ENCODE measurements at places on chromosomes 1 and 21.

DNA sequence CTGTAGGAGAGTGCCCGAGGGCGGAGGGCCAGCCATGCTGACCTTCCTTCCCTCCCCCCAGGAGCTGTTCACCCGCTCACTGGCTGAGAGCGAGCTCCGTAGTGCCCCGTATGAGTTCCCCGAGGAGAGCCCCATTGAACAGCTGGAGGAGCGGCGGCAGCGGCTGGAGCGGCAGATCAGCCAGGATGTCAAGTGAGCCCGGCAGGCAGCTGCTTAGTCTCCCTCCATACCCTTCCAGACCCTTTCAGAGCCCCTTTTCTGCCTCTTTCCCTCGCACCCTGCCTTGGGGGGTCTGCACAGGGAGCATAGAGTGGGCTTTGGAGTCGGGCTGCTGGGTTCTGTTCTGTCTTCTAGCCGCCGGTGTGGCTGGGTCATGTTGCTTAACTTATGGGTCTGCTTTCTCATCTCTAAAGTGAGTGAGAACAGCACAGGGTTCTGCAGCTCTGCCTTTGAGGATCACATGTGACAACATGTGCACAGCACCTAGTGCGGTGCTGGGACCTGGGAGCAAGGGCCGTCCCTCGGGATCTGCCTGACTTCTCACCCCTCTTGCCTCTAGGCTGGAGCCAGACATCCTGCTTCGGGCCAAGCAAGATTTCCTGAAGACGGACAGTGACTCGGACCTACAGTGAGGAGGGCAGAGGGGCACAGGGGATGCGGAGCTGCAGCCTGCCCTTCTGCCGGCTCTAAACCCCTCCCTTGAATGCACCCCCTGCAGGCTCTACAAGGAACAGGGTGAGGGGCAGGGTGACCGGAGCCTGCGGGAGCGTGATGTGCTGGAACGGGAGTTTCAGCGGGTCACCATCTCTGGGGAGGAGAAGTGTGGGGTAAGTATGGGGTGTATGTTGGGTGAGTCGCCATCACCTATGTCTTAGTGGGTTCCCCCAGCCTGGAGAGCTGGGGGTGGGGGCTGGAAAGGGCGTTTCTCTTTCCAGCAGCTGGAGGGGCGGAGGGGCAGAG lies 6.2 kb downstream of the AMPD2 start:
- no peak for DNase-seq

DNA sequence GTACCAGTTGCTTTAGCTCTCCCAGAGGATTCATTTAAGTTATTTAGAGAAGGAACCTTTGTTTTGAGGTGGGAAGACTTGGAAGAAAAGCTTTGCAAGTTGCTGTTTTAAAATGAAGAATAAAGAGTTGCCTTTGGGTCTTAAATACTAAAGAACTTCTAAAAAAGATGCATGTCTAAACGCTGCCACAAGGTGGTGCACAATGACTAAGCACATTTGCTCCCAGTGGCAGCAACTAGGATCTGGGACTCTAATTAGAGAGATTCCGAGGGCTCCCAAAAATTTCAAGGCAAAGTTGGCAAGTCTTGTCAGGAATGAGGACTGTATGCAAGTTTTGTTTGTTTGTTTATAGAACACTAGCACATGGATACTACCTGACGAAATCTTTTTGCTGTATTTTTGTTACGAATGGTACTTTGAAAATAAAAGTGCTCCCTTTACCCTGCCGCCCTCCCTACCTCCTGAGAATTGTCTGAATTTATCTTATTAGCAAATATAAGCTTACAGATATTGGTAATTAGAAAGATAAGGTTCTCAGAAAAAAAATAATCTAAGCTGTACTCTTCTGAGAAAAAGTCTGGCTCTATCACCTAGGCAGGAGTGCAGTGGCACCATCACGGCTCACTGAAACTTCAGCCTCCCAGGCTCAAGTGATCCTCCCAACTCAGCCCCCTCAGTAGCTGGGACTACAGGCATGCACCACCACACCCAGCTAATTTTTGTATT lies 121.8 kb downstream of the HFM1 start:
- peak; percentile 52 for DNase-seq

DNA sequence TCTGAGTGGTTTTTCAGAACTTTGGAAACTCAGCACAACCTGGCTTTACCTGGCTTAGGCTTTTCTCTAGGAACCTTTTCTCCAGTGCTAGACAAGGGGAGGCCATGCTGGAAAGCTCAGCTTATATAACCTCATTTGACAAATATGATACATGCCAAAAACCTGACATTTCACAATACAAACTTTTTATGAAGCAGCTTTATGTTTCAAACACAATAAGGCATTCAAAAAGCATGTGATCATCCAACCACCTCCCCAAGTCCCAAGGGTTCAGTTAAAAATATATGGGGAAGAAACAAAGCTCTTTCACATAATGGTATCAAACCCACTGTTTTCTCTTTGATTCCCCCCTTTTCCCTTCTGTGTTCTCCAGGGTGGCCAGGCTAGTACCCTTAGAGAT lies 63.7 kb downstream of the ZC3H11B start:
- DNase-seq: peak; percentile 85

GRCh38 chr1:74522148-74522547 lies 9.7 kb upstream of the LRRC53 start:
- no peak for DNase-seq

- peak; percentile 28 for DNase-seq
Observed at GRCh38 chr1:210777914-210778313, 356.0 kb downstream of the KCNH1 start.

GRCh38 chr1:200453553-200453905 lies 43.7 kb upstream of the ZNF281 start:
- no peak for DNase-seq

DNA sequence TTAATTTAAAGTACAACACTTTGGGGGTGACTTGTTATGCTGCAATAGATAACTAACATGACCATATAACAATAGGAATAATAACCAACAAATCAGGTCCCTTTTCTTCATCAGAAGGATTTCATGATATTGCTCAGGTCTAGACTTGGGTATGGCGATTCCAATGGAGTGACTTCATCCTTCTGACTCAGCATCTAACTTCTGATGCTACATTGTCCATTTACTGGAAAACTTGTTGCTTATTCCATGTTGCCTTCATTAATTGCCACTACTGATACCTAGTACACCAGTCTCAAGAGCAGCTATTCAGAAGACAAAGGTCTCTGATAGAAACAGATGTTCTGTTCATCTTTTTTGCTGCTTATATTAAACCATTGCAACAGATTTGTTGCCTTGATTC lies 324.3 kb downstream of the TGFB2 start:
- no peak for DNase-seq

- DNase-seq: no peak
Observed at GRCh38 chr21:39051588-39051949, 131.7 kb downstream of the PSMG1 start.

DNA sequence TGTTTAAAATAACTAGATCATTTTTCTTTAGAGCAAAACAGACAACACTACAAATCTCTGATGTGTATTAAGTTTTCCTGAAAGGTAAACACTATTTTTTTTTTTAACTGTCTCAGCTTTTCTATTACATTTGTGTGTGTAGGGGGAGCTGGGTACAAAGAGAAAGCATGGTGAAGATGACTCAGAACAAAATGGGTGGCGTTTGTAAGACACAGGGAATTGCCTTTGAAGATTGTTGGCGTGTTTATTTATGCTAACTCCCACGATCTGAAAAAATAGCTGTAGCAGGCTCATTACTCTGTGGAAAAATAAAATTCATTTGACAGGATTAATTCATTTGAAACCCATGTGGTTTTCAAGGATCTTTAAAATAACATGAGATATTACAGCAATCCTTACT lies 285.1 kb downstream of the RYR2 start:
- no peak for DNase-seq

GRCh38 chr1:243388276-243388675 lies 132.4 kb downstream of the SDCCAG8 start:
- no peak for DNase-seq

GRCh38 chr1:220135755-220136154 lies 41.8 kb downstream of the IARS2 start:
- DNase-seq: no peak

DNA sequence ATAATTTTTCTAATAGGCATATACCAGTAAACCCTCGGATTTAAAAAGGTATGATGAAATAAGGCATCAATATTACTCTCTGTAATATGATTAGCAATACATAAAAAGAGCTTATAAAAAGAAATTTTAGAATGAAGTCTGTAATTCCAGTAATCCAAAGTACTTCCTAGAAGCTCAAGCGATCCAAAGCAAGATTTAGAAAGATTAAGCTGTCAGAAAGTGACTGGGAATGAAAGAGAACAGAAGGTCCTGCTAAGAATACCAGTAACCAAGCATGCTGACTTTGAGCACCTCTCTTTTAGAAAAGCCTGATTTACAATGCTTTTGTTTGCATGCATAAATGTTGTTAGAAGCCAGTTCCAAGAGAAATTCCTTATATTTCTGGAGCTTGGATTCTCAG lies 125.1 kb downstream of the GIPC2 start:
- DNase-seq: no peak

DNA sequence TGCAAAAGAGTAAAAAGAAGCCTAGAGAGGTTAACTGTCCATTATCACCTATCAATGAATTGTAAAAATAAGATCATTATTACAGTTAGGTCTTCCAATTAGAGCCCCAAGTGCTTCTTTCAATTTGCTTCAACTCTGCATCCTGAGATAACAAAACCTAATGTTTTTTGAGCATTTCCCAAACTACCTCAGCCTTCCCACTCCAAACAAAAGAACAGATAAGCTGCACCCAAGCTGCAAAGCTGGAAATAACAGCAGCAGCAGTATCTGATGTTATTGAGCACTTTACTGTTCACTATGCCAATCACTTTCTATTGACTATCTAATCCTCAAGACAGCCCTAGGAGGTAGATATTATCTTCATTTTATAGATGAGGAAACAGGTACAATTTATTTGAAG lies 97.1 kb upstream of the SLFNL1 start:
- DNase-seq: no peak

- DNase-seq: no peak
Observed at GRCh38 chr21:44564886-44565598, 6.4 kb upstream of the KRTAP10-3 start.

- DNase-seq: no peak
Observed at GRCh38 chr1:106924360-106924759, 132.1 kb upstream of the PRMT6 start.

DNA sequence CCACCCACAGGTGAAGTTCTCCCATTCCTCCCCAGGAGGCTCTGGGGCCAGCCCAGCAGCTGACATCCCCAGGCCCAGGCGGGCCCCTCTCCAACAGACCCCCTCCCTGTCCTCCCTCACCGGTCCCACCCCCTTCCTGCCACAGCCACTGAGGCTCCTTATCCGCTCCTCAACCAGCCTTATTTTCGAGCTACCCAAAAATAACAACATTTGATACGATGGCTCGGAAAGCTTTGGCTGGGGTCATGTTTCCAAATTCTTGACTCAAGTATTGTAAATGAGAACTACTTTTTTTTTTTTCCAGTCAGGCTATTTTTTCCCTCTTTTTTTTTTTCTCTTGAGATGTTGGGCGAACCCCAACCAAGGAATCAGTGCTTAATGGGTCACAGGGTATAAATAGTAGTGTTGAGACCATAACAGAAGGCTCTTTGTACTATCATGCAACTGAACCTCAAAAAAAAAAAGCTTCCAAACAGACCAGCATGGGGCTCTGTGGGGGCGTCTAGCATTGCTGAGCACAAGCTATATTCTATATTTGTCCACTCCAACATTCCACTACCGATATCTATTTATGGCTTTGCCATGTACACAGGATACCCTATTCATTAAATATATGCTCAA lies 27.2 kb downstream of the IRF2BP2 start:
- DNase-seq: peak; percentile 95

GRCh38 chr1:14977338-14977931 lies 176.1 kb upstream of the TMEM51 start:
- no peak for DNase-seq

GRCh38 chr1:94738371-94738770 lies 81.8 kb upstream of the SLC44A3 start:
- DNase-seq: no peak

GRCh38 chr1:201737352-201738060 lies 91.5 kb upstream of the IPO9 start:
- DNase-seq: no peak
